Kidney (tissue), 22 donors: ENCODE measurements at places on chromosomes 6 and 20. TPM values are rescaled to one million over a fixed set of nuclear protein-coding genes. Genes with fewer than 3 reads are reported as not detected.

- DNase-seq, result no peak
Observed at GRCh38 chr6:130425537-130425936, 59.7 kb downstream of the TMEM200A start.

DNA sequence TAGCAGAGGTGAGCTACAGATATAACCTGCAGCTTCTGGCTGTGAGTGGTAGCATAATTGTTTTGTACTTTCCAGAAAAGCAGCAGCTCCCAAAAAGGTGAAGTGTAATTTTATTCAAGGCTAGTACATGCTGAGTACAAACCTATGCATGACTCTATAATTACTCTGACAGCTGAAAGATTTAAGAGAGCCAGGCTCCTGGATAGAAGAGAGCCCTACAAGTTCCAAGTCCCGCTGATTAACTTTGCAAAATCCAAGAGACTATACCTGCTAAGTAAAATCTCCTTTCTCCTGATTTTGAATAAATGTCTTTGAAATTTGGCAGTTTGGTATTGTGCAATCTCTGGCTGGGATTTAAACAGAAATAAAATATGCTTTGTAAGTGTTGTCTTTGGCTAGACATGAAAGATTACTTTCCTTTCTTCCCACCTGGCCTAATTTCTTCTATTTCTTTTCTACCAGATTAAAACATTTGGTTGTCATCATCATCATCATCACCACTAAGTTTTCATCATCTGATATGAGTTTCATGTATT, 79.5 kb downstream of the CTNNBL1 start:
- no peak for DNase-seq

The AKIRIN2 gene
- total RNA-seq, result 43.4 TPM

GRCh38 chr6:8082954-8083858, 19.0 kb upstream of the BLOC1S5 start:
- DNase-seq, result no peak

DNA sequence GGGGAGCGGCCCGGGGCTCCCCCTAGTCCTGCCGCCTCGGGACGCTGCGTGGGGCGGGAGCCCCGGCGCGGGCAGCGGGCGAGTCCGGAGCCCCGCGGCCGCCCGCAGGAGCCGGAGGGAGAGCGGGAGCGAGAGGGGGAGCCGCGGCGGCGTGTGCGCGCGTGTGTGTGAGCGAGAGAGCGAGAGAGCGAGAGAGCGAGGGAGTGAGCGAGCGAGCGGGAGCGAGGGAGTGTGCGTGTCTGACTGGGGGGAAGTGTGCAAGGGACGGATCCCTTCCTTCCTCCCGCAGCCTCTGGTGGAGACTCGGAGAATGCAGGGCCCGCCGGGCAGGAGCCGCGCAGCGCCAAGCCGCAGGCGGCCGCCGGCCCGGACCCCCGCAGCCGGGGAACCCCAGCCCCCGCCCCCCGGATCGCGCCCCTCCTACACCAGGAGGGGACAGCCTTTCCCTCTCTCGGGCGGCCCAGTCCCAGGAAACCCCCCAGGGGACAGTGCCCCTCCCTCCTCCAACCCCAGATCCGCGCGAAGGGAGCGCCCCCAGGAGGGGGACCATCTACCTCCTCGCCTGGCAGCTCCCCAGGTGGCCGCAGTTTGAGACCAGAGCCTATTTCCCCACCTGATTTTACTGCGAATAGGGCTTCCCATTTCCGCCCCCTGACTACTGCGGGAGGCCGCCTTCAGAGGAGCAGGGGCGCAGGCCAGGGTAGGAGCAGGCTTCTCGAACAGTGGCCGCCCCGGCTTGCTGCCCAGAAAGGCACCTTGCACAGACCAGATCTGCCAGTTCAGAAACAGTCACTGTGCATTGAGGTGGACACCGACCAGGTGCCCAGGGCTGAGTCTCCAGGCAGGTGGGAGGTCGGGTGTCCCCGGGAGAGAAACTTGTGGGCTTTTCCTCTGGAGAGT, at the start of gene CDH22:
CDH22 (minus strand) TSS at position 241 of the 900 bp plus-strand sequence. CDS start 57,204 bp downstream, outside the sequence.
- peak; percentile 55 for DNase-seq

The TRIM40 gene
- not detected for total RNA-seq

The LIN28B gene
- not detected for total RNA-seq

- no peak for DNase-seq
Observed at GRCh38 chr6:46735720-46736031, 501 bp upstream of the PLA2G7 start.

The UBE2J1 gene
- total RNA-seq, result 47.3 TPM

The RAET1E gene
- 1.0 TPM for total RNA-seq

DNA sequence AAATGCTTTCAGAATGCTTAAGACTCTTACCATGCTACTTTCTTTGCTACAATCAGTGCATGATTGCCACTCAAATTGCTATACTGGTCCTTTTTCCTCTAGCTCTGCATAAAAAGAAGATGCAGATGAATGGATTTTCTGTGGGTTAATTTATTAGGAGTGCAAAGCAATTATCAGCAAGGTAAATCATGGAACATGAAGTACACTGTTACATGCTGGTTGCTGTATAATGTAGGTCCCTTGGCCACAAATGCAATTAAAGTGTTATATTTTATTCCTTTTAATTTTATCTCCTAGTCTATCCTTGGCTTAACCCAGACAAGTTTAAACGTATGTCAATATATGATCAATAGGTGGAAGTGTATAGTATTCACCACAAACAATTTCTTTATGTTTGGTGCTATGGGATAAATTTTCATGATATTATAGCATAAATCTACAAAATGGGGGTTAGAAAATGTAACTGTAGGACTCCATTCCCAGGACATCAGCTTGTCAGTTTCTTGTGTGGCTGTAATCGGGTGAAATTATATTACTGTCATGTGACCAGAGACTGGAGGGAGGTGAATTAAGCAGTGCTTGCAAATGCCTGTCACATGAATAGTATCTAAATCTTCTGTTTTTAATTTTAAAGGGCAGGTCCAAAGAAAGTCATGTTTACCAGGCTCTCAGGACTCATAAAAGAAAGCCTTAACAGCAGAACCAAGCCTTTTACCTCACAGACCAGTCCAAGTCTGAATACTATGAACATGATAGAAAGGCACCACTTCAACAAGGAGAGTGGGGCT, 176.9 kb upstream of the ID4 start:
- DNase-seq, result no peak

DNA sequence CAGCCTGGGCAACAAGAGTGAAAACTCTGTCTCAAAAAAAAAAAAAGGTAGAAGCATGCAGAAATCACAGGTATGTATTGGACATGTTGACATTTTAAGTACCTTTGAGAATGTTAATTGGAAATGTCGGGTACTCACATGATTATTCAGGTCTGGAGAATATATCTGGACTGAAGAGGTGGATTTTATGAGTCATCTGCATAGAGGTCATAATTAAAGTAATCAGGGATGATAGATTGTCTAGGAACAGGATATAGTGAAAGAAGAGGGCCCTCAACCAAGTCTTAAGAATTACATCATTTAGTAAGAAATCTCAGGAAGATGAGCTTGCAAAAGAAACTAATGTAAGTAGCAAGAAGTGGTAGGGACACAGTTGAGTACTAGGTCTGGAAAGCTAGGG, 212.5 kb downstream of the UTRN start:
- DNase-seq, result no peak

GRCh38 chr6:97963193-97963592, 680.2 kb upstream of the MMS22L start:
- no peak for DNase-seq

DNA sequence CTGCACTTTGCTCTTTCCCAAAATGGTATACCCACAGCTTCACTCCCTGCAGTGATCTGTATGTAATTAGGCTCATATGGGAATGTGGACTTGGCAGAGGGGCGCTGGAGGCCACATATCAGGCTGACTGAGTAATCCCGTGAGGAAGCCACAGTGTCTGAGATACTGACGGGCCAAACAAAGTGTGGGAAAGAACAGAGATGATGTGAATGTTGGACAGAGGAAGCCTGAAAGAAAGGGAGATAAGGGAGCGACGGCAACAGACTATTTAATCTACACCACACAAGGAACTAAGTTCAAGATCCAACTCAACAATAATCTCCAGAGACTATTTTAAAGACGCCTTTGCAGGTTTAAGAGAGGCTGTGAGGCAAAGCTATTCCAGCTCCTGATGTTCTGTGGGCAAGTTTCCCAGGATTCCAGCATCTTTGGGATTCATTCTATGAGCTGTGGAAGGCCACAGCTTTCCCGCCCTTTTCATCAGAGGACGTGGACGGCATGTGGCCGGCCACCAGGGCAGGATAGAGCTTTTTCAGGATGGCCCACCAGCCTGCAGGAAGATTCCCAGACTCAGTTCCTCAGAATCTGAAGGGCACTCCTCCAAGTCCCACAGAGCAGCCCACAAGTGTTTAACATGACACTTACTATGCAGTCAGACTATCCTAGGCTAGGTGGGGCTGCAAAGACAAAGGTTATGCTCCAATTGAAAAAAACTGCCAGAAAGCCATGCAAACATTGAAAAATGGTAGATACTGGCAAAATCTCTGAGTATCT, 237.5 kb downstream of the ATXN1 start:
- DNase-seq, result no peak

DNA sequence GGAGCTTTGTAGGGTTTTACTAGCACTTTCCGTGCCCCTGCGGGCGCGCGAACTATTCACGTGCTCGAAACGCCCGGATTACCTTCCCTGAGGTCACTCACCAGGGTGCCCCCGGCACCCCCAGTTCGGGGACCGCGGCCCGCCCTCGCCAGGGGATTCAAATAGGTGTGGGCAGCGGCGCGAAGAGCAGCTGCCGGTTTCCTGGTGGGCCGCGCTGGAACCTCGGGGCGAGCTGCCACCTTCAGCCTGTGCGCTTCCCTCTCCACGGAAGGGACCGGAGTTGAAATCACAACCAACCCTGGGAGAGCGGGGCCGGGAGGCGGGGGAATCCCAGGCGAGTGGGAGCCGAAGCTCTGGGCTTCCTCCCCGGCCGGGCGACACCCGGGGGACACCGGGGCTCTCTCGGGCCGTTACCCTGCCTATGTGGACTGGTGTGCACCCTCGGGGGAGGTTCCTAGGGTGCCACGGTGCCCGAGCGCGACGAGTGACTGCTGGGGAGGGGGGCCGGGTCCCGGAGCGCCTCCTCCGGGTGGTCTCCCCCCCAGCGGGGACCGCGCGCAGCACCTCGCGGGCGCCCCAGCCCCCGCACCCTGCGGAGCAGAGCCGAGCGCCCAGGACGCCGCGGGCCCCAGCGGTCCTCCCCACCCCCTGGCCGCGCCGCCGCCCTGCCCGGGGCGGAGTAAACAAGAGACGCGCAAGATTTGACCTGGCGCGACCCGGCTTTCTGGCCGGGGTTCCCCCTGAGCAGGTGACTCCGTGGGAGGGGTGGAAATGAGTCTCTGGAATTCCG, 2.1 kb upstream of the HIVEP2 start:
- DNase-seq, result peak; percentile 76

The SLC35D3 gene
- not detected for total RNA-seq

DNA sequence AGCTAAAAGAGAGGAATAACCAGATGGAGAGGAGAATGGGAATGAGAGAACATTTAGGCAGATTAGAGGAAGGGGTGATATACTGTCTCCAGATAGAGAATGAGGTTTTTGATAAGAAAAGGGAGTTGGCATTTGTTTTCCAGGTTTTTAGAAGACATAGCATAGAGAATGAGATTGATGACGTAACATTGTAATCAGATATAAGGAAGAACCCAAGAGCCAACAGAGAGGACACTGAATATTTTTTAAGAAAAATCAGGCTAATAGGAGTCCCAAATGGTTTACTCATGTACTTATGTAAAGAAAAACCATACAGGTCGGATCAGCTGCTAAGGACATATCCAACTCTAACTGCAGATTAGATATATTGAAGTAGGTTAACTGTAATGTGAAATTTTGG, 112.9 kb downstream of the TBC1D7 start:
- DNase-seq, result no peak

The ANGPT4 gene
- 0.57 TPM for total RNA-seq

DNA sequence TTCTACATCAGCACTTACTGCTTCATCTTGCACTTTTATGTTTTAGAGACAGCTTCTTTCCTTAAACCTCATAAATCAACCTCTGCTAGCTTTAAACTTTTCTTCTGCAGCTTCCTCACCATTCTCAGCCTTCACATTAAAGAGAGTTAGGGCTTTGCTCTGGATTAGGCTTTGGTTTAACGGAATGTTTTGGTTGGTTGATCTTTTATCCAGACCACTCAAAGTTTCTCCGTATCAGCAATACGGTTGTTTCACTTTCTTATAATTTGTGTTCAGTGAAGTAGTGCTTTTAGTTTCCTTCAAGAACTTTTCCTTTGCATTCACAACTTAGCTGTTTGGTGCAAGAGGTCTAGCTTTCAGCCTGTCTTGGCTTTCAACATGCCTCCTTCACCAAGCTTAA, 40.4 kb downstream of the DNAAF9 start:
- no peak for DNase-seq

DNA sequence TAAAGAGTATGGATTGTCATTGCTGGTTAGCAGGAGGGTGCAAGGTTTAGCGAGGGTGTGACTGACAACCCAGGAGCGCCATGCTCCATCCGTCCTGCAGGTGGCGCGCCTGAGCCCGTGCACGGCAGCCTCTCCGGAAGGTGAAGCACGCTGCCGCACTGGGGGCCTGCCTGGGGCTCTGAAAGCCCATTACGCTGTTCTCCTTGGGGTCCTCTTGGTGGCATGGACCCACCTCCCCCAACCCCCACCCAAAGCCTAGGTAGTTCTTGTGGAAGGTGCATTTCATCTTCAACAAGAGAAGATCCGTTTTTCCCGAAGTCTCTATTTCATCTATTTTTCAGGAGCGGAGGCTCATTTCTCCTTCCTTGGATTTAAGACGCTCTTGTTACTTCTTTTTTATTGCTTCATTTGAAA, 197.4 kb upstream of the KCNG1 start:
- peak; percentile 26 for DNase-seq

- peak; percentile 75 for DNase-seq
Observed at GRCh38 chr20:63082308-63082938, 75.7 kb upstream of the BHLHE23 start.

The CSNK2B gene
- 130 TPM for total RNA-seq

GRCh38 chr6:148760258-148760534, 13.4 kb downstream of the UST start:
- no peak for DNase-seq
